ENCODE measurements at places on chromosomes 16 and 17.

DNA sequence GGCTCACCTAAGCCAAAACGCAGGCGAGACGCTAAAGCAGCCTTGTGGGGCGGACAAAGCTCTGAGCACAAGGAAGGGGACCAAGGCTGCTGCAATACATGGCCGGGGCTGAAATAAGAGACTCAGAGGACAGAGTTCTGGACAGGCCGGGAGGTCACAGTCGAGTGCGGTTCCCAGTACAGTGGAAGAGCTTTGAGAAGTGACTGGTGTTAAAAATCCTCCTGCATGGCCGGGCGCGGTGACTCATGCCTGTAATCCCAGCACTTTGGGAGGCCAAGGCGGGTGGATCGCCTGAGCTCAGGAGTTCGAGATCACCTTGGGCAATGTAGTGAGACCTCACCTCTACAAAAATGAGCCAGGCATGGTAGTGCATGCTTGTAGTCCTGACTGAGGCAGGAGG is 10.5 kb downstream of the TTYH2 start:
- no peak for DNase-seq

DNA sequence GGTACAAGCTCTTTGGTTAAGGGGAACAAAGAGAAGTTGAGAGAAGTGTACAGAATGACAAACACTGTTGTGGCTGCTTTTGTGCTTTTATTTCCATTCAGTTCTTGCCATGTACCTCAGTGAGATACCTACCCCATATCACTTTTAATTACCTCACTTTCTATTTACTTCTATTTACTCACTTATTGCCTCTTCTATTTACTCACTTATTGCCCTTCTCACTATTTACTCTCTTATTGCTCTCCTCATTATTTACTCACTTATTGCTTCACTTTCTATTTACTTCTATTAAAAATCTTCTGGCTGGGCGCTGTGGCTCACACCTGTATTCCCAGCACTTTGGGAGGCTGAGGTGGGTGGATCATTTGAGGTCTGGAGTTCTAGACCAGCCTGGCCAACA is 41.9 kb downstream of the MBTD1 start:
- no peak for DNase-seq

GRCh38 chr17:10556301-10557005 is 7.0 kb upstream of the MYH2 start:
- no peak for DNase-seq

DNA sequence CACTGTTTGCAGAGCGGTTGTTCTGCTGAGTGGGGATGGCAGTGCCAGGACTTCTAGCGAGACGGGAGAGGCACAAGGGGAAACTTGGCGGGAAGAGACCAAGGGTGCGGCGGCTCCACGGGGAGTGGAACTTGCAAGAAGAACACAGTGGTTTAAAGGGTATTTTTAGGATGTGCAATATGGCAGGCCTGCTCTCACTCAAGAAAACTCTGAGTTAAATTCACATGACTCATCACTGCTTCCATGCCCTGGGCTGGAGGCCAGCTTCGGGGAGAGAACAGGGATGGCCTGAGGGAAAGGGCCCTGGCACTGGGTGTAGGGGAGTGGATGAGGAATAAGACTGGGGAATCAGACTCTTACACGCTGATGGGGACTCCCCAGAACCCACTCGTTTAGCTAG is 13.3 kb upstream of the CD300LD start:
- no peak for DNase-seq

GRCh38 chr16:75244844-75245758 is 6.3 kb downstream of the BCAR1 start:
- DNase-seq = no peak

DNA sequence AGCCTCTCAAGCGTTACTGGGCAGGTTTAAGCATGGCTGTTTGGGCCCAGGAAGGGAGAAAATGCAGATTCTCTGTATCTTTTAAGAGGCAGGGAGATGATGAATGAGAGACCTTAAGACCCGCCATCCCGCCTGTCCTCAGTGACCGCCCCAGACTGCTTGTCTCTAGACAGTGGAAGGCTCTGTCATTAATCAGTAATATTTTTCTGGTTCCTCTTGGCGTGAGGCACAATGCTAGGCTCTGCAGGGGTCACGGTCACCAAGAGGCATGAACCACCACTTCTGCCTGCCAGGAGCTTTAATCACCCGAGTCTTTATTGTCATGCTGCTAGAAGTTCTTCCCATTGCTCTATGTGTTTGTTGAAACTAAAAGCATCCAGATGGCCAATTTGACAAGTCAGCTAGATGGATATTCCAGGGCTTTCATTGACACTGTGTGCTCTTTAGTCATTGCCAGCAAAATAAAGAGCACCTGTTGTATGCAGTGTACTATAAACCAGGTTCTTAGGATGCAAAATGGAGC is 3.2 kb downstream of the SLC6A2 start:
- no peak for DNase-seq

GRCh38 chr17:3542410-3543088 is 15.1 kb downstream of the TRPV3 start:
- DNase-seq = no peak

GRCh38 chr16:66476328-66477027 is 49.4 kb downstream of the BEAN1 start:
- DNase-seq = peak; percentile 44

DNA sequence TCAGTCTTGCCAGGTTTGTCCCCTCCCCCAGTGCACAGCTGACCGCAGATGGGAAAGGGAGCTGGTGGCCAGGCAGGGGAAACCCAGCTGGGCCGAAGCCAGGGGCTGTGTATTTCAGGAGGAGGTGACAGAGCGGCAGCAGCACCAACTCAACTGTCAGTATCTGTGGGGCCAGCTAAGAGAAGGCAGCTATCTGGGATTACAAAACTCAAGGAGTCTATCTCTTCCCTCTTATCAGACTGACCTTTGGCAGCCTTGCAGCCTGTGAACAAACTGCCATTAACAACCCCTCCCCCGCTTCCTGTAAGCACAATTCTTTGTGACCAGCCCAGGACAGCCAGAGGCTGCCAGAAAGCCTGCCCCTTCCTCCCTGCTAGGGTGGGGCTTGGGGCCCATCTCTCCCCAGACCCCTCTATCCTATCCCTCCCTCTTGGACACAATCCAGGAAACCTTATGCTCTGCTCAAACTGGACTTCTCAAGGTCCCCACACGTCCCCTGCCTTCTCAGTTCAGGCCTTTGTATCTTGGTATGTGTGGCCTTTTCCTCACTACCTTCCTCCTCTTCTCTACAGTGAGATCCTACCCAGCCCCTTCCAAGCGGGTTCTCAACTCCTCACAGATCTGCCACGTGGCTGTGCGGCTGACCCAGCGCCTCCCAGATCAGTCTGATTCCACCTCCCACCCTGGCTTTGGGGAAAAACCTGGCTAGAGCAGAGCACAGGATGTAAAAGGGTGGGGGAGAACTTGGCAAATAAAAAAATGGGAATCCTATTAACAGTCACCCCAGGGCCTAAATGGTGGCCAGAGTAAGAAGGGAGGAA is 10.5 kb downstream of the ST3GAL2 start:
- DNase-seq = no peak

- no peak for DNase-seq
These were observed 49.2 kb downstream of the PDPK1 start for GRCh38 chr16:2586901-2587480.

GRCh38 chr16:30665155-30665829 is 7.1 kb downstream of the FBRS start:
- no peak for DNase-seq

DNA sequence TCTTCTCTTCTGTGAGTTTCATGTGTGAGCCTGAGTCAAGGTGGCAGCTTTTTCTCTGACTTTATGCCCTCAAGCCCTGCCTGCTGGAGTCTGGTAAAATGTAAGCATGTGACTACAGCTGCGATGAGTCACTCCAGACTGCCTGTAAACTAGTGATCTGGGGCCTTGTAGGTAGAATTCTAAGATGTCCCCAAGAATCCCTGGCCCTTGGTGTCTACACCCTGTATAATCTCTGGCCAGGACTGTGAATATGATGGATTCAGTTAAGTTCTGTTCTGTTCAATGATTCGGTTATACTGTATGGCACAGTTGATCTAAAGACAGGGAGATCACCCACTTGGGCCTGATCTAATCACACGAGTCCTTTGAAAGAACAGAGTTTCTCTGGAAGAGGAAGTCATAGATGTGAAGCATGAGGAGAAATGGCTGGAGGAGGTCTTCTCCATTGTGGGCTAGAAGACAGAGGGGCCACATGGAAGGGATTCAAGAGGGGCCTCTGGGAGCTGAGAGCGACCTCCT is 29.8 kb downstream of the PRSS54 start:
- DNase-seq = no peak

- DNase-seq = no peak
These were observed 23.9 kb upstream of the C16orf74 start for GRCh38 chr16:85774811-85775210.

GRCh38 chr16:87391324-87391949 is 699 bp upstream of the MAP1LC3B start:
- DNase-seq = no peak

- DNase-seq = no peak
These were observed 451.5 kb downstream of the NPIPA7 start for GRCh38 chr16:16830401-16830800.

DNA sequence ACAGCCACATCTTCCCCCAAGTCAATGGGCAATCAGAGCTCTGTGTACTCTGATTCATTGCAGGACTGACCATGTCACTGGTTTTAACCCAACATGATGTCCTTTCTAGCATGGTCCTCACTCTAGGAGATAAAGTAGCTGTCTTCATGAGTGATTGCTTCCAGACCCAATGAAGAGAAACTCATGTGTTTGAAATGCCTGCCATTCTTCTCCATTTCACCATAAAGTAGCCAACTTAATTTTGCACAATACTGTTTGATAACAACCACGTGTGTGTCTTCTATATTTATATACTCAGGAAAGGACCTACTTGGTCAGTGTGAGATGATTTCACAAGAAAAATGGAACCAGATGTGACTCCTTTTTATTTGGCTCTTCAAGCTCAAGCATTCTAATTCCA is 172.5 kb downstream of the AXIN2 start:
- DNase-seq = no peak

- DNase-seq = no peak
These were observed 28.9 kb downstream of the ADCY9 start for GRCh38 chr16:4087099-4087885.

DNA sequence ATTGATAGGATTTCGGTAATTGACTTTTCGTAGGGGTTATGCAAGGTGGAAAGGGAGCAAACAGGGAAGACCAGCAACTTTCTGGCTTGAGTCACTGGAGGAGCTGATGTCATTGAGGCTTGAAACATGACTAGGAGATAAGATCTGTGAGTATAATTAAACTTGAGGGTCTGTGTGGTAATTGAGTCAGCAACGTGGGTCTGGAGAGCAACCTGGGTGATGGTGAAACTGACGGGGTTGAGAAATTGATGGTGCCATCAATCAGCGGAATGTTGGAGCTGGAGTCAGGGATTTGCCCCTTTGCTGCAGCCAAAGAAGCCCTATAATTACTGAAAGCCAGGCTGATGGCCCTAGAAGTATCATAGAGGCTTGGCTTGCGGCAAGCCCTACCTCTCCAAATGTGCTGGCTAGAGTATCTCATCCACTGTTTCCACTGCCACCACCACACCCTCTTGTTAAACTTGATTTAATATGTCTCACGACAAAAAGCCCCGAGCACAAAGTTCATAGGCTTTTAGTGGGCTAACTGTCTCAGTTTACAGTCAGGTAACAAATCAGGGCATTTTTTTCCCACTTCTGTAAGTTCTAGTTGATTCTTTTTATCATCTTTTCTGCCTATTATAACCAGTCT is 186.9 kb upstream of the ELAC2 start:
- no peak for DNase-seq

DNA sequence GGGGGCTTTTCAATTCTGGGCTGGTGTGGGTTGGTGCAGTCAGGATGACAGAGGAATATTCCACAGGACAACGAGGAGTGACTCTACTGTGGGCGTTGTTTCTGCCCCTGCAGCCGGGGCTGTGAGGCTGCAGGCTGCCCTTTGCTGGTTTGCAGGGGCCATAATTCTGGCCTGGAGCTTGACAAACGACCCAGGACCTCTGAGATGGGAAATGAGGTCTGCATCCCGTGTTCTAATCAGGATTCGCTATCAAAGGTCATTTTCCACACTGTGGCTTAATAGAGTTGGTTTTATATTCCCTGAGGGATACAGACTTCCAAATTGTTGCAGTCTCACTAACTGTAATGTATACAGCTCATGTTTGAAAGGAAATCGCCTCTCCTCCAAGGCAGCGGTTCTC is 180.9 kb downstream of the RPTOR start:
- no peak for DNase-seq

DNA sequence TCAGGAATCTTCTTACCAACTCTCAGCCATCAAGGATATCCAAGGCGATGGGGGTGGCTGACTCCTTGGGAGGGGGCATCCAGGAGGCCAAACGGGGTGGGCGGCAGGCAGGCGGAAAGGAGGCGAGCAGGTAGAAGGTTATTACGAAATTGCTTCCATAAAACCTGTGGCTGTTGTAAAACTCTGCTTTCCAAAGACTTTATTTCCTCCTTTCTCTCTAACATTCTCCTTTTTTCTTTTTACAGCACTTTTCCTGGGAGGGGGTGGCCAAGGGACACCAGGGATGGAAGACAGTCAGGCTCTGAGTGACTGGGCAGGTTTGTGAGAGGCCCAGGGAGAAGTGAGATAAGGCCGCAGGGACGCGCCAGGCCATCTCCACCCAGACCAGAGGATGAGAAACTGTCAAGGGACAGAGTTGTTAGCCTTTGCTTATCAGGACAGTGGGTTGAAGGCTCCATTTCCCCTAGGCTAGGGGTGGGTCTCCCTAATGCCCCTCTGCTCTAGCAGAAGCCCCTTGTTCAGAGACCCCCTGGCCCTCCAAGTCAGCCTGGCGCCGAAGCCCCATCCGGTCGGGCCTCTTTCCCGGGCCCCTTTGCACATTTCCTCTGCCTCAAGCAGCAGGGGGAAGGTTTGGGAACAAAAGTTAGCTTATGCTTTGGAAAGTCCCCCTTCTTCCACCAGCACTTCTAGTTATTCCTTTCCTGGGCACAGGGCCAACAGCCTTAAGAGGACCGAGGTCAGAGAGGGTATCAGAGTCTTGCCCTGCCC is 5.0 kb upstream of the HOXB9 start:
- no peak for DNase-seq

- no peak for DNase-seq
These were observed 17.9 kb downstream of the MYO1C start for GRCh38 chr17:1474402-1475189.

- DNase-seq = peak; percentile 18
These were observed 26.9 kb upstream of the RPL38 start for GRCh38 chr17:74176546-74177001.

GRCh38 chr17:52160136-52160567 is 1.6 kb upstream of the CA10 start:
- no peak for DNase-seq

DNA sequence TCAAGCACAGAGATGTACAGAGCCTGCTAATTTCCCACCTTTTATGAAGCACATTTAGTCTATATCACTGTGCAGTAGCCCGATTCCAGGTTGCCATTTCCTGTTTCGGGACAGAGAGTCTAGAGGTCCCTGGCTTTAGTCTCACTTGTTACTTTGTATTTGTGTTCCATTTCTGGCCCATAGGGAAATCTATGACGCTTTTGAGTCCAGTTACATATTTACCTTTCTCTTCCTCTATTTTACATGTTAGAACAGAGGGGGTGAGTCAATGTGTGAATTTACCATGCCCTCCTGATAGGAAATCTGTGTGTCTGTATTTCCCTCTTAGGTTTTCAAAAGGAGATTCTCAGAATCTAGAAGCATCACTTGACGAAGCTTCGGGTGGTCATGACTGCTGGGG is 227.1 kb upstream of the ZFHX3 start:
- no peak for DNase-seq

All from activated T-cell treated with anti-CD3 and anti-CD28 coated beads for 4 hours (primary cell).